ENCODE measurements at places on chromosomes 4 and X.

- H3K27ac ChIP-seq = no peak overlapping the region
- no peaks in the 10 kb centered on the region for H3K36me3 ChIP-seq
- H3K27me3 ChIP-seq = no peaks in the 10 kb centered on the region
- H3K4me3 ChIP-seq = no peak overlapping the region
These were observed 76.8 kb upstream of the GC start for GRCh38 chr4:71860643-71861042.

GRCh38 chrX:3142259-3143042 is 101.2 kb downstream of the ARSF start:
- H3K4me1 ChIP-seq = no peaks in the 10 kb centered on the region
- H3K4me3 ChIP-seq = no peak overlapping the region
- H3K36me3 ChIP-seq = no peaks in the 10 kb centered on the region
- DNase-seq = no peak
- no peaks in the 10 kb centered on the region for H3K27me3 ChIP-seq

- DNase-seq = no peak
- no peak overlapping the region for H3K4me3 ChIP-seq
- peaks cover 5% of the 10 kb centered on the region for H3K4me1 ChIP-seq
- no peaks in the 10 kb centered on the region for H3K36me3 ChIP-seq
- H3K27me3 ChIP-seq = no peaks in the 10 kb centered on the region
These were observed 76.7 kb downstream of the FNIP2 start for GRCh38 chr4:158845311-158846041.

- peaks cover 17% of the 10 kb centered on the region for H3K27me3 ChIP-seq
- H3K27ac ChIP-seq = no peak overlapping the region
- H3K36me3 ChIP-seq = no peaks in the 10 kb centered on the region
These were observed 55.7 kb downstream of the LINC00632 start for GRCh38 chrX:140765043-140765784.

- no peak overlapping the region for H3K4me3 ChIP-seq
- H3K36me3 ChIP-seq = no peaks in the 10 kb centered on the region
- H3K27me3 ChIP-seq = no peaks in the 10 kb centered on the region
- DNase-seq = peak; percentile 4
These were observed 14.1 kb downstream of the RPS6KA3 start for GRCh38 chrX:20252381-20253231.

GRCh38 chr4:110616238-110617074 is 6.4 kb downstream of the PITX2 start:
- peaks cover 4% of the 10 kb centered on the region for H3K27me3 ChIP-seq
- H3K4me3 ChIP-seq = no peak overlapping the region
- no peak overlapping the region for H3K27ac ChIP-seq

DNA sequence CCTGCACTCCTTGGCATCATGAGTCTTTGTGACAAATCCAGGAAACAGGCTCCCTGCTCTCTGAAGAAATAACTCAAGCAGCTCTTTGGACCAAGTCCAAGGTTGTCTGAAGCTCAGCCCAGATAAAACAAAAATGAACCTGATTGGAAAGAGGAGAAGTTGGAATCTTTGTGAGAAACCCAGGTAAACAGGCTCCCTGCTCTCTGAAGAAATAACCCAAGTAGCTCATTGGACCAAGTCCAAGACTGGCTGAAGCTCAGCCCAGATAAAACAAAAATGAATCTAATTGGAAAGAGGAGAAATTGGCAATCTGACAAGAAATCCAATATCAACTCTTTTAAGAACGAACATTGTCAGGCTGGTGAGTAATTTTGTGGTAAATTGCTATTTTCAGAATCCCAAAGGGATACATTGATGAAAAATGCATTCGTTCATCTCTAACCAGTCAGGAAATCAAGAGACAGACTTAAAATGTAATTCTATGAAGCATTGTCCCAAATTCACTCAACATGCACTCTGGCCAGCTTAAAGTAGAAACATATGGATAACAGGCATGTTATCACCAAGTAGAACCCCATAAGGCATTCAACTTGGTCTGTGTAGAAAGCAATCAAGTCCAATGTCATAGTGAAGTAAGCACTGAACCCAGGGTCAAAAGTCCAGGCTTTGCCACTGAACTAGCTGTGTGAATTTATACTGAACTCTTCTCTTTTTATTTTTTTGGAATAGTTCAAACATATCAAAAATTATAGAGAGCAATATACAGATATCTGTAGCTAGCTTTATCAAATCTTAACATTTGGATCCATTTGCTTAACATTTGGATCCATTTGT is 16.8 kb upstream of the NFXL1 start:
- no peaks in the 10 kb centered on the region for H3K4me1 ChIP-seq
- no peak overlapping the region for H3K27ac ChIP-seq
- no peaks in the 10 kb centered on the region for H3K36me3 ChIP-seq
- H3K4me3 ChIP-seq = no peak overlapping the region
- H3K27me3 ChIP-seq = no peaks in the 10 kb centered on the region
- DNase-seq = no peak

DNA sequence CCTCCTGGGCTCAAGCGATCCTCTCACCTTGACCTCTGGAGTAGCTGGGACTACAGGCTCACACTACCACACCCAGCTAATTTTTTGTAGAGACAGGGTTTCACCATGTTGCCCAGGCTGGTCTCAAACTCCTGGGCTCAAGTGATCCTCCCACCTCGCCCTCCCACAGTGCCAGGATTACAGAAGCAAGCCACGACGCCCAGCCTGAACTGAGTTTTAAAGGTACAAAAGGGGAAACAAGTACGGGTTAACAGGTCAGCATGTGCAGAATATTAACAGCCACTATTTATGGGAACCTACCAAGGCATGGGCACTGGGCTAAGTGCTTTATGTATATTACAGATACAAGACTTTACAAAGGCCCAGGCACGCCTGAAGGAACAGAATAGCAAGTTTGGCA is 164.3 kb upstream of the GPC4 start:
- no peaks in the 10 kb centered on the region for H3K4me1 ChIP-seq
- DNase-seq = no peak
- no peaks in the 10 kb centered on the region for H3K36me3 ChIP-seq
- H3K27me3 ChIP-seq = no peaks in the 10 kb centered on the region
- H3K27ac ChIP-seq = no peak overlapping the region
- no peak overlapping the region for H3K4me3 ChIP-seq

DNA sequence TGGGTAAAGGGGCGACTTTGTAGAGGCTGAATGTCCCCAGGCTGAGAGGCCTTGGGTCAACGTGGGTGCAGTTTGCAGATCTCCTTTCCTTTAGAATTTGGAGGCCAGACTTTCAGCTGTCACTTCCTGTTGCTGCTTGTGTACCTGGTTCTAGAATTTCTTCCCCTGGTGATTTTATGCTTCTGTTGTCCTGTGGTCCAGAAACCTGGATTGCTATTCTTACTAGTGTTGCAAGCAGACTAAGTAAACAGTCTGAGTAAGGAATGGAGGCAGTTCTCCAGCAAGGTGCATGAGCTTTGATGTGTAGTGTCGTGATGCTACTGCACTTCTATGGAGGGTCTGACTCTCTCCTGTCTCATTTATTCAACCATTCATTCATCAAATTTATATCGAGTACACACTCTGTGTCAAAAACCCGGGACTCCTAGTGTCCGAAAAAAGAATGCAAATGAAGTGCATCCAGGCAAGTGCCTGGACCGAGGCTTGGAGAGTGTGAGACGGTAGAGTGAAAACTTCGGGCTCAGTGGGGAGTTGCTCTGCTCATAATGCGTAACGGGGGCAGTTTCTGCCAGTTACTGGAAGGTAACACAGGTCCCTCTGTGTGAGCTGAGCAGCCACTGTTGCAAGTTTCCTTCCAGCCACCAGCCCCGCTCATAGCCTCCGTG is 83.3 kb downstream of the SORCS2 start:
- H3K4me3 ChIP-seq = no peak overlapping the region
- no peak for DNase-seq
- H3K27ac ChIP-seq = no peak overlapping the region

- H3K4me3 ChIP-seq = no peak overlapping the region
- no peak overlapping the region for H3K27ac ChIP-seq
- H3K4me1 ChIP-seq = no peaks in the 10 kb centered on the region
- no peak for DNase-seq
- H3K27me3 ChIP-seq = no peaks in the 10 kb centered on the region
These were observed 115.3 kb downstream of the PRSS12 start for GRCh38 chr4:118237531-118237930.

GRCh38 chrX:68199062-68199848 is 234.0 kb downstream of the OPHN1 start:
- no peak for DNase-seq
- no peaks in the 10 kb centered on the region for H3K36me3 ChIP-seq
- H3K27ac ChIP-seq = no peak overlapping the region
- H3K4me3 ChIP-seq = no peak overlapping the region

DNA sequence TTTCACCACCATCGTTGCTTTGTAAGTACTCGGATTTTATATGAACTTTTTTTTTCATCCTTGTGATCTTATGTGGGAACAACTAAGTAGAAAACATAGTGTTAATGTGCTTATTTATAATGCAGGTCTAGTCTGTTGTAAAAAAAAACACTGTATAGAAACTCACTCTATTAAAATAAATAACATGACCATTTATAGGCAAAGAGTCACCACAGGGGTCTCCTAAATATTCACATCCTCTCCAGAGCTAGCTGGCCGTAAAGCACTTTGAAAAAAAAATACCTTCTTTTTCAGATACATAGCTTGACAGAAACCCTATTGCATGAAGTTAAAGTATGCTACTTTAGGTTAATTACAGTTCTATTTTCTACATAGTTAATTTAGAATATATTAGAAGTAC is 11.2 kb downstream of the TMEM184C start:
- H3K27me3 ChIP-seq = no peaks in the 10 kb centered on the region
- H3K4me3 ChIP-seq = no peak overlapping the region
- H3K36me3 ChIP-seq = peaks cover 82% of the 10 kb centered on the region
- H3K4me1 ChIP-seq = no peaks in the 10 kb centered on the region

DNA sequence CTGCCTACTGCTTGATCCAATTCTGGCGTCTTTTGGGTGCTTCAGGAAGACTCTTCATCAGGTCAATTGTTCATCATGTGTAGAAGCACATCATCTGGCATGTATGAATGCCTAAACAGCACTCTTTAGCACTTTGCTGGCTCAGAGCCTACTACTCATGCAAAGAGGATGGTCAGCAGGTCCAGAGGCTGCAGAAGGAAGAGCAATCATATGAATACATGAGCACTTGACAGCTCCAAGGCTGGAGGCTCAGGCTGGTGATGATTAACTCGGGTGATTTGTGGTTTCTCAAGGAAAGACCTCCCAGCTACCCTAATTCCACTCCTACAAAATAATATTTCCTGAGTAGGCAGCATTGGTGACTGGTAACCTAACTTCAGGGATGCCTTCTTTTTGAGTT is 103.8 kb upstream of the CXCL13 start:
- no peaks in the 10 kb centered on the region for H3K36me3 ChIP-seq
- no peaks in the 10 kb centered on the region for H3K4me1 ChIP-seq
- no peak overlapping the region for H3K4me3 ChIP-seq
- no peaks in the 10 kb centered on the region for H3K27me3 ChIP-seq

GRCh38 chr4:101528526-101528925 is 181.2 kb upstream of the PPP3CA start:
- no peak for DNase-seq
- no peaks in the 10 kb centered on the region for H3K4me1 ChIP-seq
- H3K4me3 ChIP-seq = no peak overlapping the region

GRCh38 chr4:151325111-151325948 is at the start of gene SH3D19:
Gene SH3D19 (minus strand): TSS chr4:151325605. CDS start chr4:151325352, 253 bp downstream.
- H3K4me3 ChIP-seq = peak within 1 kb of the TSS; percentile 72
- H3K36me3 ChIP-seq = no peaks in the 10 kb centered on the region
- peak; percentile 51 for DNase-seq
- H3K27ac ChIP-seq = peak within 1 kb of the TSS; percentile 85
- peaks cover 34% of the 10 kb centered on the region for H3K4me1 ChIP-seq

GRCh38 chr4:6925357-6925836 is 15.8 kb downstream of the TBC1D14 start:
- peaks cover 35% of the 10 kb centered on the region for H3K4me1 ChIP-seq
- DNase-seq = peak; percentile 27
- peak overlapping the region; percentile 68 for H3K27ac ChIP-seq

- DNase-seq = no peak
- H3K27ac ChIP-seq = peak overlapping the region; percentile 75
- peaks cover 34% of the 10 kb centered on the region for H3K4me1 ChIP-seq
- H3K4me3 ChIP-seq = peak overlapping the region; percentile 94
- no peaks in the 10 kb centered on the region for H3K27me3 ChIP-seq
These were observed 918 bp downstream of the HAUS3 start for GRCh38 chr4:2241003-2241402.

DNA sequence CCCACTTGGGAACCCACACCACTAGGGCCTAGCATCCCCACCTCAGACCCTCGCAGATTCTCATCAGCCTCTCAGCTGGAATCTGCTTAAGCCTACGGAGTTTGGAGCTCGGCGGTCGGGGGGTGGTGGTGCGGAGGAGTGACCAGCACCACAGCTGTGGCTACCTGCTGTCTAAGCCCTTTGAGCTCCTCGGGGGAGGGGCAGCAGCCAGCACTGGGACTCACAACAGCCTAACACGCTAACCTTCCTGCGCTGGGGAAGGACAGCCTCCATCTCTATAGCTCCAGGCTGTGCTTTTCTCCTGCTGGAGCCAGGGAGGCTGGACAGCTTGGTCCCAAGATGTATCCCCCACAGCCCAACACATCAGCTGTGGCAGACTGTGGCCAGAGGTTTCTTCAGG is 281.5 kb downstream of the USP46 start:
- no peaks in the 10 kb centered on the region for H3K36me3 ChIP-seq
- no peaks in the 10 kb centered on the region for H3K4me1 ChIP-seq
- no peak overlapping the region for H3K27ac ChIP-seq
- H3K27me3 ChIP-seq = no peaks in the 10 kb centered on the region

- H3K4me3 ChIP-seq = no peak overlapping the region
- H3K27ac ChIP-seq = no peak overlapping the region
- no peaks in the 10 kb centered on the region for H3K36me3 ChIP-seq
- no peaks in the 10 kb centered on the region for H3K4me1 ChIP-seq
- no peak for DNase-seq
These were observed 231.7 kb upstream of the PGRMC2 start for GRCh38 chr4:128519163-128519830.

DNA sequence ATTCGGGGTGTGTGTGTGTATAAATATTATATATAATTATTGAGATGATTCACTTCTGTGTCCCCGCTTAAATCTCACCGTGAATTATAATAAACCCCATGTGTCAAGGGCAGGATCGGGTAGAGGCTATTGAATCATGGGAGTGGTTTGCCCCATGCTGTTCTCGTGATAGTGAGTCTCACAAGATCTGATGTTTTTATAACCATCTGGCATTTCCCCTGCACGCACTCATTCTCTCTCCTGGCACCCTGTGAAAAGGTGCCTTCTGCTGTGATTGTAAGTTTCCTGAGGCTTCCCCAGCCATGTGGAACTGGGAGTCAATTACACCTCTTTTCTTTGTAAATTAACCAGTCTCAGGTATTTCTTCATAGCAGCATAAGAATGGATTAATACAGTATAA is 851.4 kb upstream of the AGA start:
- no peaks in the 10 kb centered on the region for H3K4me1 ChIP-seq
- H3K4me3 ChIP-seq = no peak overlapping the region
- H3K27ac ChIP-seq = no peak overlapping the region
- no peak for DNase-seq
- H3K27me3 ChIP-seq = no peaks in the 10 kb centered on the region

DNA sequence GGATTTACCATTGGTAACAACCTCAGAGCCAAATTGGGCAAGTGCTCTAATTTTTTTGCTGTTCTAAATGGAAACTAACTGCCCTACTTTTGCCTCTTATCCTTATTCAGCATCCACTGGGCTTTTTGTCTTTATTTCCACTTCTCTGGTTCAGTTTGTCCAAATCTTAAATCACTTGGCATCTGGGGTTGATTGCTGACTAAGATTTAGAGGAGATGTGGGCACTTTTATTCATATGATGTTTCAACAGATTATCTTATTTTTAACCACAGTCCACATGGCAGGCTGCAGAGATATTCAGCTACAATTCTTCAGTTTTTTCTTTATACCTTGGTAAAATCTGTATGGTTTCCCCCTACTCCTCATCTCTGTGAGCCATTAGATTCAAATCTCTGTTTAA is 1161.4 kb upstream of the PCDH7 start:
- H3K36me3 ChIP-seq = no peaks in the 10 kb centered on the region
- H3K27ac ChIP-seq = no peak overlapping the region
- H3K4me1 ChIP-seq = no peaks in the 10 kb centered on the region
- H3K27me3 ChIP-seq = no peaks in the 10 kb centered on the region
- no peak for DNase-seq

Data from gastrocnemius medialis (tissue), 4 donors.